ENCODE measurements at places on chromosomes 12 and 14. TPM values are rescaled to one million over a fixed set of nuclear protein-coding genes. Genes with fewer than 3 reads are reported as not detected.

- no peak for DNase-seq
Measured at GRCh38 chr12:119230807-119231206, 52.1 kb downstream of the HSPB8 start.

- no peak for DNase-seq
Measured at GRCh38 chr12:108131657-108132126, 2.6 kb downstream of the WSCD2 start.

DNA sequence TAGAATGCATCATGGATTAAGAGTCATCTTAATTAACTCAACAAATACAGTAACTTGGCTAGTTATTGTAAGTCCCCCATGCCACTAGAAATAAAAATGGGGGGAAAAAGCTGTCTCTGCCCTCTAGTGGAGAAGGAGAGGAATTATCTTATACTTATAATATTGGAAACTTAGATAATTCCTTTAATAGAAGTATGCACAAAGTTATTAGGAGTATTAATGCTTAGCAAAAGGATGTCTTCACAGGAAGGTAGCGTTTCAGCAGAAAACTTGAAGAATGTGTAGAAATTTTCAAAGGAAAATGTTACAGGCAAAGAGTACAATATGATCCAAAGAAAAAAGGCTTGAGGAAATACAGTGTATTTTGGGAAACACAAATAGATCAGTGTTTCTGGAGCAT is 19.8 kb downstream of the OR5AU1 start:
- DNase-seq = no peak

- no peak for DNase-seq
Measured at GRCh38 chr14:70047598-70048312, 141.0 kb downstream of the SLC8A3 start.

DNA sequence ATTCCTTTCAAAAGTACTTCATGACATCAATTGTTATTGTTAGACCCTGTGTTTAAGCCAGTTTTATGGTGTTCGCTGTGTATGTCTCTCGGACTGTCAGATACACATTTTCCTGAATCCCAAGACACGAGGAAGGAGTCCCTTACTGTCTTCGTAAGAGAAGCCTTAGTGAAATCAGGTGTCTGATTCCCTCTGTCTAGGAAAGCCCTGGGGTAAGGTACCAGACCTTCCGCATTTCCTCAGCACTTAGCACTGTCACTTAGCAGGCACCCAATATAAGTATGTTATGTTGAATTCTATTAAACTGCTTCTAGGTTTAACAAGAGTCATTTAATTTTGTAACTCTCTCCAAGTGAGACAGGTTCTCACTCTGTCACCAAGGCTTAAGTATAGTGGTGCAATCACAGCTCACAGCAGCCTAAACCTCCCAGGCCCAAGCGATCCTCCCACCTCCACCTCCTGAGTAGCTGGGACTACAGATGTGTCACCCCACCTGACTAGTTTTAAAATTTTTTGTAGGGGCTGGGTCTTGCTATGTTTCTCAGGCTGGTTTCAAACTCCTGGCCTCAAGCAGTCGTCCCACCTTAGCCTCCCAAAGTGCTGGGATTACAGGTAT is 111.0 kb downstream of the BBS10 start:
- DNase-seq = no peak

The CDKN3 gene
- 26.9 TPM for polyA plus RNA-seq

The C12orf54 gene
- polyA plus RNA-seq = 0.29 TPM

The PTPN6 gene
- 7.5 TPM for polyA plus RNA-seq

The KCNA5 gene
- polyA plus RNA-seq = 3.1 TPM
